ENCODE measurements at places on chromosomes 2 and 18.

DNA sequence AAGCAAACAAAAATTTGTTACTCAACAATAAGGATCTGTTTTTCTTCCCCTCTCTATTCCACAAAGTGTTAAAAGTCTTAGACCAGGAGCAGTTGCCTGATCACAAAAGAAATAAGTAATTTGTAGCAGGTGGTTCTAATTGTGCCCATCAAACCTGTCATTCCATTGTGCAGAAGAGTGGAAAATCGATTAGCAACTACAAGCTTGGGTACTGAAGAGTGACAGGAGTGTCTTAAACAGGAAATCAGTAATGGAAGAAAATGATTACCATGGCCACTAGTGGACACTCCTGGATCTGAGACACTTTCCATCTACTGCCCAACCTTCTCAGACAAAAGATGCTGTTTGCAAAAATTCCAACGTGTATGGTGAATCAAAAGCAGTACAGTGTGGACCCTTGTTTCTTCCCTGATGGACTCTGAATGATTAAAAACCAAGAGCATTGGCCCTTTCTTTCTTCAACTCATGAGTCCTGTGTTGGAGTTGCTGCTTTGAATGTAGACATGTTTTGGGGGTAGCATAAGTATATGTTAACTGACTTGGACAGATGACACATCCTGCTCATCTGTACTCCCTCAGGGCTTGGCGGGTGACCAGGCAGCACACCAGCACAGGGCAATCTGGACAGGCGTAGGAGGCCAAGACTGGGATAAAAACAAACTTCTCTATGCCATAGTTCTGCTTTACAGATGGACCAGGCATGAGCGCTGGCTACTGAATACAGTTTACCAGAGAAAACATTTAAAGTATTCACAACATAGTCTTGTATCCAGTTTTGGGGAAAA, 51.9 kb downstream of the PLA2R1 start:
- DNase-seq = no peak

- DNase-seq = no peak
Measured at GRCh38 chr18:60910534-60910933, 422.7 kb upstream of the CDH20 start.

DNA sequence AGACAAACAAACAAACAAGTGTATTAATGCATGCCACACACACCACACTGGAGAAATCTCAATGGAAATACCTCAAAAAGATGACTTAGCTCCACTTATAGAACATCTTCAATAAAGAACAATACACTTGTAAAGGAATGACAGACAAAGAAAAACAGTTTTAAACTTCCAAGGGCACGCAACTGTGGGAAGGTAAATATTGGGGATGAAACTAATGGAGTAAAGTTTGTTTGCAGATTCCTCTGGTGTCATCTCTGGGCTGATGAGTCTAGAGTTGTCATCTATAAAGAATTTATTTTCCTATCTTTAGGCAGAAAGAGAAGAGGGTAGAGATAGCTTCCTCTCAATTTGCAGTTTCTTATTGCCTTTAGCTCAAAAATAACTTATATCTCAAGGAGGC, 144.0 kb upstream of the ZC3H15 start:
- DNase-seq = no peak

DNA sequence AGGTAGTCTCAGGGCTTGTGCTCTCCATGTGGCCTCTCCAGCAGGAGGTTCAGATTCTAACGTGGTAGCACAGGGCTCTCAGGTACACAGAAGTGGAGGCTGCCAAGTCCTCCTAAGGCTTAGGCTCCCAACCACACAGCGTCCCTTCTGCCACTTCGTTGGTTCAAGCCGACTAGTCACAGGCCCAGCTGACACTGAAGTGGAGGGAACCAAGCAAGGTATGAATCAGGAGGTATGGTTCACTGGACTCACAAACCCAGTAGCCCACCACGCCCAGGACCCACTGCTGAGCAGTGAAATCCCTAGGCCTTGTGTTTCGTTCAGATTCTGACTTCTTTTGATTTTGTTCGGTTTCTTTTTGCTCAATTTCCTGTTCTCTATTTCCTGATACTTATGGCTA, 46.0 kb upstream of the SEC11C start:
- no peak for DNase-seq

DNA sequence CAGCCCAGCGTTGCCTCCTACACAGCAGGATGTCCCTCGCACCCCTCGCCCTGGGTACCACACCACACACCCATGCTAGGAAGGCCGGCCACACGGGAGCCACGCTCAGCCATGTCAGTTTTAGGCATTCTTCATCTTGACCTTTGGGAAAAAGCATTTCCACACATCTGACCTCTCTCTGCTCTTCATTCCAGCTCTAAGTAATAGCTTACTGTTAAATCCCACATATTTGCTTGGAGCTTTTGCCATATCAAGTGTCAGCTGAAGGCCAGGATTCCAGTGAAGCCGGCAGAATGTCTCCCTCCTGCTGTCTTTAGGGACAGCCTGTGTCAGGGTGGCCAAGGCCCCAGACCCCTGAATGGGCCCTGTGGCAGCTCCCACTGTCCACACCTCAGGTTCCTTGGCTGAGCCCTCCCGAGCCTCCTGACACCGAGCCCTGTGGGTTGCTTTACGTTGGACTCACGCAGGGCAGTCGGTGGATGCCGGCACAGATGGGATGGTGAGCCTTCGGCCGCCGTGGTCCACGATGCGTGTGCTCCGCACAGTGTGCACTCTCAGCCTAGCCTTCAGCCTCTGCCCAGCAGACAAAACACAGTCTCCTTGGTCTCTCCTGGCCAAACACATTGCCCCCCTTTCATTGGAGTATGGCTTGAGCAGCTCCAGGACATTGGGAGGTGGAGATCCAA, 202.0 kb downstream of the SEPTIN10 start:
- DNase-seq = no peak

DNA sequence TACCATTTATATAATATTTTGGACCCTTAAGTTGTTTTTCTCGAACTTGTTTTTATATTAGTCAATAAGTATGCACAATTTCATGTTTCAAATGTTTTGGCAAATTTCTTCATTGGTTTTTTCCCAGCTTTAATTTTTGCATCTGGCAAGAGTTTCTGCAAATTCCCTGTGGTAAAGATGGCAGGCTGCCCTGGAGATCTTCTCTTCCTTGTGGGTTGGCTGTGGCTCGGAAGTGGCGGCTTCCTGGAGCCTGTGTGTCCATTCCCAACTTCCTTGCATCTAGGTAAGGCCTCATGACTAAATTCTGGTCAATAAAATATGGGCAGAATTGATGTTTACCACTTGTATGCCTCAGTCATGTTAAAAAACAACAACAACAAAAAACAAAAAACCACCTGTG, 818.6 kb downstream of the EPHA4 start:
- no peak for DNase-seq

- no peak for DNase-seq
Measured at GRCh38 chr2:224722250-224722649, 6.1 kb upstream of the CCDC195 start.

- no peak for DNase-seq
Measured at GRCh38 chr2:2102866-2103653, 228.0 kb downstream of the MYT1L start.

- no peak for DNase-seq
Measured at GRCh38 chr2:147568109-147568508, 276.7 kb upstream of the ACVR2A start.

DNA sequence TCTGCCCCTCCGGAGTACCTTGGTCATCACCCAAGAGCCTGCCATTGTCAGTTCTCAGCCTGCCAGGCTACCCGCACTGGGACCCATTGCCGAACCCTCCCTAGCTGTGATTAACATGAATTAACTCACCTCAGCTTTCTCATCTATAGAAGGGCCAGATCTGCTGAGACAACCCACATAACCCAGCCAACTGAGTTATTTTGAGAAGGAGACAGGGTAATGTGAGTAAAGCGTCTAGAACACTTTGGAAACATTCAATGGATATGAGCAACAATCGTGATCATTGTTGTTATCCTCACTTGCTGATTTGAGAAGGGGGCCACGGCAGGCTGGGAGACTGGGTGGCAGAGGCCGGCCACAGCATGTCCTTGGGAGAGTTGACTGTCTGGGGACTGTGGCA, 196.8 kb downstream of the GLI2 start:
- DNase-seq = no peak

GRCh38 chr2:104638859-104639202, 215.1 kb upstream of the POU3F3 start:
- DNase-seq = no peak

- no peak for DNase-seq
Measured at GRCh38 chr2:14960686-14961324, 328.3 kb downstream of the LRATD1 start.
